Stimulated activated CD8-positive, alpha-beta memory T cell treated with anti-CD3 and anti-CD28 coated beads, Interleukin-15, amount 100 ng/mL, for 1 hour (primary cell): ENCODE measurements at places on chromosomes 5 and 9.
A peak's percentile ranks its signal among the peaks of the same experiment; 100 is the strongest.

DNA sequence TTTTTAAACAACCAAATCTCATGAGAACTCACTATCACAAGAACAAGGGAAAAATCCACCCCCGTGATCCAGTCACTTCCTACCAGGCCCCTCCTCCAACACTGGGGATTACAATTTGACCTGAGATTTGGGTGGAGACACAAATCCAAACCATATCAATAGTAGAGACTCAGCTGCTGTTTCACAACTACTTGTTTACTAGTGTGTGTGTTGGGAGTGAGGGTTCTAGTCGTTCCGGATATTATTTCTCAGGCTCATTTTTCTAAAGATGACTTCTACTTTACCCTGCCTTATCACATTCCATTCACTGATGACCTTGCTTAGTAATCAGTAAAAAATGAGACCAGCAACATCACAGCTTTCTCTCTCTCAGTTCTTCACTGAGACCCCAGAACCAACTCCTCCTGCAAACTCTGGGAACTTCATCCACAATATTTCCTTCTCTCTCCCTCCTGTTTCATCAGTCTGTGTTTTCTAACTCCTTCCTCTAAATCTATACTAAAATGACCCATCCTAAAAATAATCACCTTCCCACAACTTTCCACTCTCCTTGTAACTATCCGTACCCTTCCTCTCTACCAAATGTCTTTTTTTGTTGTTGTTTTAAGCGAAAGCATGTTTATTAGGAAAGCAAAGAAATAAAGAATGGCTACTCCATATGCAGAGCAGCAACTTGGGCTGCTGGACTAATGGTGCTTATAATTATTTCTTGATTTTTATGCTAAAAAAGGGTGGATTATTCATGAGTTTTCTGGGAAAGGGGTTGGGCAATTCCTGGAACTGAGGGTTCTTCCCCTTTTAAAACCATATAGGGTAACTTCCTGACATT lies 121.5 kb upstream of the SPRY4 start:
- no peak for DNase-seq

GRCh38 chr9:126436545-126437267 lies 110.1 kb downstream of the MVB12B start:
- DNase-seq: no peak

GRCh38 chr9:89604729-89605464 lies at the start of gene GADD45G:
TSS of gene GADD45G (plus strand) at chr9:89605012. CDS start at chr9:89605122, 110 bp downstream.
- peak; percentile 65 for DNase-seq

DNA sequence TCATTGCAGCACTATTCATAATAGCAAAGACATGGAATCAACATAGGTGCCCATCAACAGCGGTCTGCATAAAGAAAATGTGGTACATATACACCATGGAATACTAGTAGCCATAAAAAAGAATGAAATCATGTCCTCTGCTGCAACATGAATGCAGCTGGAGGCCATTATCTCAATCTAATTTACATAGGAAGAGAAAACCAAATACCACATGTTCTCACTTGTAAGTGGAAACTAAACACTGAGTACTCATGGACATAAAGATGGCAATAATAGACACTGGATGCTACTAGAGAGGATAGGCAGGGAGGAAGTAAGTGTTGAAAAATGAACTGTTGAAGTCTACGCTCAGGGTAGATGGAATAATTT lies 203.9 kb upstream of the CDH9 start:
- DNase-seq: no peak

DNA sequence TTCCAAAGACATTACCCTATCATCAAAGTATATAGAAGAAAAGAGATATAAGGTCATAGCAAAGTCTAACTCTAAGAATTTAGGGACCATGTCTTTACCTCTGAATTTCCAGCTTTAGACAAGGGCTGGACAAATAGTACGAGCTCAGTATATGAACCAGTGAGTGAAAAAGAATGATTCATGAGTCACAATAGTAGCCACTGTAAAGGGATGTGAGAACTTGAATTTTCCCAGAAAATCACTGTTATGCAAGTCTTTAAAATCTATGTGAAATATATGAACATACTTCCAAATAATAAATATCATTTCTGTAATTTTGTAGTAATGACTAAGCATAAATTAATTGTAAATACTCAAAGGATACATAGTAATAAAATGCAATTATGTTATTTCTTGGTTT lies 305.9 kb upstream of the PRR16 start:
- no peak for DNase-seq

- no peak for DNase-seq
Observed at GRCh38 chr5:169300468-169301385, at the start of gene SLIT3. TSS of gene SLIT3 (minus strand) at chr5:169301139. CDS start at chr5:169300709, 430 bp downstream.

GRCh38 chr5:178411083-178411482 lies 178.5 kb upstream of the PHYKPL start:
- DNase-seq: no peak

DNA sequence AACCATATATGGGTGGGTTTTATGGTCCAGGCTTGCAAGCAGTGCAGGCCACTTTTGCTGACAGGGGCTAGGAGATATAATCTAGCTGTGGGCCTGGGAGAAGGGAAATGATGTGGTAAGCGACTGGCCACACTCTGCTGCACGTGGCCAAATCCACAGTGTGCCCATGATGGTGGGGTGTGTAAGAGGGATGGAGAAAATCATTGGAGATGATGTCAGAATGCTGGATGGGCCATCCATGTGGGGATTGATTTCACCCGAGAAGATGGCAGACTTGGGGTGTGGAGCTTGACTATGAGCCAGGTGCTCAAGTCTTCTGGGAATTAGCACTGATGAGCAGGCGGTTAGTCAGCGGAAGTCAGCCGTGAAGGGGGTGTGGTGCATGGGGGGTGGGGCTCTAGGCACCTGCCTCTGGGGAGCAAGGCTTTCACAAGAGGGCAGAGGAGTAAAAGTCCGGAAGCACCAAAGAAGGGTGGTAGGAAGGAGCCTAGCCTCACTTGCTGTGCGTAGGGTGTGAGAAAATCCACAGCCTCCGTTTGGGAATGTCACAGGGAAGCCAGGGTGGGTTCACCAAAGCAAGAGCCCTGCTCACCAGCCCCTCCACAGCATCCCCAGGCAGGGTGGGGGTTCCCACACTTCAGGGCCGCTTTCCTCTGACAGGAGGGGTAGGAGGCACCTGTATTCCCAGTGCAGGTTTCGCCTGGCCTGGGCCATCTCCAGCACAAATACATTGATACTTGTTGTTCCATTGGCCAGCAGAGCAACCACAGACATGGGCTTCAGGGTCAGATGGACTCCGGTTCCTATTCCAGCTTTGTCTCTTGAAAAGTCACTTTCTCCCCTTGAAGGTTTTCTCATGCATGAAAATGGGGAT lies 44.5 kb upstream of the ANGPTL2 start:
- DNase-seq: no peak

- no peak for DNase-seq
Observed at GRCh38 chr5:10600626-10601245, 36.9 kb downstream of the ANKRD33B start.

DNA sequence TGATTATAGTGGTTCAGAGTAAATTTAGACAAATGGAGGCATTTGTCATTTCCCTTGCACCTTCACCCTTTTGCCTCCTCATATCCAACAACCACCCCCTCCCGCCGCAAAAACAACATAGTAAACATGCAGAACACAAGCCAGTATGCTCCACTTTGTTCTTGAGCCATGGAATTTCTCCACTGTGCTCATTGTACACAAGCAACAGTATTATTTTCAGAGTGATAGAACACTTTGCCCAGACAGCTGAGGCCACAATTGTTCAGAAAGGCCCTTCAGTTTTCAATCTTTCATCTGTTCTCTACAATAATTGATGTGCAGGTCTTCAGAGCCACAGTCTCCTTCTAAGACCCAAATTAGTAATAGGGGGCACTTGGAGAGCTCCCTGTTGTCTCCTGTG lies 272.8 kb upstream of the SLC30A5 start:
- no peak for DNase-seq

DNA sequence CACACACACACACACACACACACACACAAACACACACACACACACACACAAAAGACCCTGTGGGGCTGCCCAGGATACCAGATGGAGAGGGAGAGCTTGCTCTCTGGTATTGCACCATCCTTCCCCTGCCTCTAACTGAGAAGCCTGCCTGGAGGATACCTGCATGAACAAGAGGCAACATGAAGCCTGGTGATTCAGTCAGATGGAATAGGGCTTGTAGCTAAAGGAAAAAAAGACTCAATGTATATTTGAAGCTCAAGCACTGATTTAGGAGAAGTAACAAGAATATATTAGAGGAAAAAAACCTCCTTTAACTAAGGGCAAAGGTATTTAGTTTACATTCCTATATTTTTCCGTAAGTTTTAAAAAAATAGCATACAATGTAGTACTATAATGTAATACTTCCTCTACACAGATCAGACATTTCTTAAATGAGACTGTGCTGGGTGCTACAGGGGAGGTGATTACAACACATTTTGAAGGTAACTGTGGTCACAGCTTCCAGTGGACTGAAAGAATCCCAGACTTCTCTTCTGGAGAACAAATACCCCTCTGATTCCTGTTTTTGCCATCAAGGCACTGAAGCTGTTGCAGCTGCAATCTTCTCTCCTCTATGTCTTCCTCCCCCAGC lies 169.3 kb downstream of the DCP2 start:
- DNase-seq: no peak

- DNase-seq: no peak
Observed at GRCh38 chr5:107088907-107089306, 581.8 kb downstream of the EFNA5 start.

DNA sequence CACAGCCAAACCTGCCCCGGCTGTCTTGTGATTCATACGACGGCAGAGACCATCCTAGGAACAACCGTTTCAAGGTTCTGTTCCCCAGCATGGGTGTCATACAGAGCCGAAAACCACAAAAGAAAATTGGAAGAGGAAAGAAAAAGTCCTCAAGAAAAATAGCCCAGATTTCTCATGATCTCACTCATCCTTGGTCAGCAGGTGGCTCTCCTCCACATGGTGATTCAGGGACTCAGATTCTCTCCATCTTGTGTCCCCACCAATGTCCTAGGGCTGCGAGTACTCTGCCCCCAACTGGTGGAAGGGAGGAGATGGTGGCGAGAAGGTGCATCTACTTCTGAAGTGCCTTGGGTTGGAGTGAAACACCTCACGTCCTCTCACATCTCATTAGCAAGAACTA lies 25.6 kb downstream of the PDZD2 start:
- DNase-seq: no peak

DNA sequence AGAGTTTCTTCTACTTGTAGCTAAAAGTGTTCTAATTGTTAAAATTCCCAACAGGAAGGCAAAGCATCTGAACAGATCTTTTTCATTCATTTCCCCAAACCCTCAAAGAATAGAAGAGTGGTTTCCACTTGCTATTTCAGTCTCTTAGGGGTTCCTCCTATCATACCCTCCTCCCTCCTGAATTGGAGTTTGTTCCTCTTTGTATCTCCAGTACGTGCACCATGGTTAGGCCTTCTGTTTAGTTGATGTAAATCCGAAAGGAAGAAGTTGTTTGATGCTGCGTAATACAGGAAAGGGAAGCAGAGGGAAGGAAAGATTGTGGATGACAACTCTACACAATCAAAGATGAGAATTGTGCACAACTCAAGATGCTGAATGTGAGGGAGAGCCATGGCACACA lies 303.6 kb downstream of the PIK3R1 start:
- no peak for DNase-seq
